HTR-8/SVneo (cell line): ENCODE measurements at places on chromosomes 7 and 10.

GRCh38 chr7:55550841-55551537, 21.3 kb downstream of the VOPP1 start:
- DNase-seq = no peak

GRCh38 chr10:85139124-85139523, 810.7 kb downstream of the CCSER2 start:
- no peak for DNase-seq

- no peak for DNase-seq
These were observed 217.1 kb downstream of the GFRA1 start for GRCh38 chr10:116055917-116056252.

- peak; percentile 93 for DNase-seq
These were observed 373.5 kb downstream of the RPS24 start for GRCh38 chr10:78407009-78407711.

DNA sequence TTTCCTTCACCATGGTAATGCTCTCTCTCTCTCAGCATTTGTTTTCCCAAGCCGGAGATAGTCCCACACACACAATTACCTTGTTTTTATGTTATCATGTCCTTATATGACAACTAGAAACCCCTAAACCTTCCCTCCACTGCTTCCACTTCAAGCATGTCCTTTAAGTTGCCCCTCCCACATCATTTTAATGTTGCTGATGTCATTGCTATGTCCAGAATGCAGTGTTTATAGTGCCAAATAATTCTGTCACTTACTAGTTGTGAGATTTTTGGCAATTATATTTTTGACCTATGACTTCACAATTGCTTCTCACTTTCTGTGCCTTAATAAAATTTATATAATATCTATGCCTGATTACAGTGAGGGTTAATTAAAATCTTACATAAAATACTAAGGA, 645.9 kb downstream of the XPNPEP1 start:
- no peak for DNase-seq

GRCh38 chr10:30834153-30834552, 197.5 kb downstream of the ZNF438 start:
- DNase-seq = no peak

GRCh38 chr7:1022801-1023465, 21.4 kb upstream of the GPR146 start:
- DNase-seq = no peak

DNA sequence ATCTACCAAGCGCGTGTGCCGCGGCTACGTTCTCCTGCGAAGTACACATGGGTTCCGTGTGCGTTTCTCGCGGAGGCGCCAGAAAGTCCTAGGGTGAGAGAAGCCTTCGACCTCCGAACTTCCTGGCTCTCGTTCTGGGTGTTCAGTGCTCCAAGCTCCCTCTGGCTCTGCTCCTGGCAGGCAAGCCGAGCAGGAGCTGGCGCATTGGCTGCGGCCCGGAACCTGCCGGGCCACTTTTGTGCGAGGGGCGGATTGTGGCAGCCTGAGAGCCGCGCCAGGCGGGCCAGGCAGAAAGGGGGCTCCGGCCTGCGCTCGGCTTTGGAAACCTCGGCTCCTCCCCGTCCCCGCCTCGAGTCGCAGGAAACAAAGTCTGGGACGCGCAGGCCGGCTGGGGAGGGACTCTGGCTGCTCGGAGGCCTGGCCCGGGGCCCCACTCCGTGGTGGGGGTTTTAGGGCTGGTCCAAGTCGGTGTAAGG, 9.6 kb downstream of the EMX2 start:
- no peak for DNase-seq

DNA sequence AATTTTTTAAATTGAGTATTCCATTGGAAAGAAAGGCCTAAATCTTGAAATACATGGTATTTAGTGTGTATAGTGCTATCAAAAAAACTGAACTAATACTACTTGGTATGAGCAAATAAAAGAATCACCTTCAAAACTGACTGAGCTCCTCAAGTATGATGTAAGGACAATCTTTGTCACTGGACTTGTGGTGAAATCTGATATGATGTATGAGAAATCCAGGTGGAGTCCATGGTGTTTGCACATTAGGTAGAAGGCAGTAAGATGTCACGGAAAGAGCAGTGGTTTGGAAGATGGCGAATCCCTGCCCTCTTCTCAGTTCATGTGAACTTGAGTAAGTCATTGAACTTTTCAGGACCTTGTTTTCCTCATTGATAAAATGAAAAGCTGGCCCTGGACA, 62.1 kb upstream of the COL1A2 start:
- no peak for DNase-seq
